ENCODE measurements at places on chromosomes 12 and 14.

DNA sequence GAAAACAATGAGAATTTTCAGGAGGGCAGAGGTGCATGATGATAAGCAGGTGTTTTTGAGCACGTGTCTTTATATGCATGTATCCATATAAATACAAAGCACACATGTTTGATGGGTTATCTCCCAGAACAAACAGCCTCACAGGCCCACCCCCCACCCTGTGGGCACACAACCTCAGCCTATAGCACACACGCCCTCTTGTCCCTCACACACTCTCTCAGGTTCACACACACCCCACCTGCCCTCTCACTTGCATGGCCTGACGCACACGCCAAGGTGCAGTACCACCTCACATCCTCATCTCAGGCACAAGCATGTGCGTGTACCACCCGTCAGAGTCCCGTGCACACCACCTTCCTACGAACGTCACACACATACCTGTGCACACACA lies 8.6 kb upstream of the KRT8 start:
- no peak for DNase-seq

DNA sequence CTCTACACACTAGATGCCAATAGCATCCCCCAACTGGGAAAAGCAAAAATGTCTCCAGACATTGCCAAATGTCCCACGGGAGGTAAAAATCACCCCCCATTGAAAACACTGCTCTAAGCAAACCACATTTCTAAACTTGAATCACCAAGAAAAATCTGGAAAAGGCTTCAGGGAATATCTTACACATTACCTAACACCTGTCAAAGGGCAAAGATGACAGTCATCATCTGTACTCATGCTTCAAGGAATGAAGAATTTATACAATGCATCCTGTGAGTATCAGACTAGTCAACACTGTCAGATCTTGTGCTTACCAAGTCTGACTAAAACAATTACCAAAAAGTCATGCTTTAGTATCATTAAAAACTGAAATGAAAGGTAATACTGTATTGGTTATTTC lies 161.6 kb upstream of the SOX5 start:
- no peak for DNase-seq

GRCh38 chr12:128190614-128191013 lies 76.4 kb upstream of the TMEM132C start:
- DNase-seq: peak; percentile 67

- no peak for DNase-seq
Measured at GRCh38 chr14:73146111-73146510, 9.8 kb downstream of the PSEN1 start.

GRCh38 chr12:86911973-86912372 lies 655.8 kb upstream of the MGAT4C start:
- no peak for DNase-seq

DNA sequence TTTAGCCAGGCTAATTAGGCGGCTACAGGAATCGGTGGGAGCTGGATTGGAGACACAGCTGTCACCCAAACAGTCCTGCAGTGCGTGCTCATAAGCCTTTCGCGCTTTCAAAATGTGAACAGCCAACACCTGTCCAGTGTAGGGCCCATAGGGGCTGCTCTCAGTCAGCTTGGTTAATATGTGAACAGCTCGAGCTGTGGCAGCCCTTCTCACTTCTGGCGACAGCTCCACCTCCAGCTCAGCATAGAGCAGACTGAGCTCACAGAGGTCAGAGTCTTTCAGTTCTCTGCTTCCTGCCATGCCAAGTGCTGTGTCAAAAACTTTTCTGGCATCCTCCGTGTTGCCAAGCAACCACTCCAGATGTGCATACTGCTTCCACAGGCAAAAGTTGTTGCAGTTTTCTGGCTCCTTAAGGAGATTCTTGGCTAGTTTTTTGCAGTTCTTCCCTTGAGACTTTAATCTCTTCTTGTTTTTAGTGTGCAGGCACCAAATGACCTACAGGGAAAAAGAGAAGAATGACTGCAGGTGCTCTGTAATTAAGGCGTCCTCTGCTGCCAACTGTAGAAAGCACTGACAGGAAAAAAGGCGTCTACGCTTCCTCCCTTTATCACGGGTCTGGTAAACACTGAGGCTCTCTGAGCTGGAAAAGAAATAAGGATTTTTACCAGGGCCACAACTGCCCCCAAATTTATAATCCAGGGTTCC lies 32.5 kb downstream of the PSMC1 start:
- DNase-seq: peak; percentile 50

- no peak for DNase-seq
Measured at GRCh38 chr14:90103808-90104207, 42.0 kb downstream of the KCNK13 start.

- no peak for DNase-seq
Measured at GRCh38 chr12:106188256-106188655, 49.5 kb upstream of the NUAK1 start.

- DNase-seq: no peak
Measured at GRCh38 chr14:91237219-91237618, 7.3 kb downstream of the GPR68 start.

DNA sequence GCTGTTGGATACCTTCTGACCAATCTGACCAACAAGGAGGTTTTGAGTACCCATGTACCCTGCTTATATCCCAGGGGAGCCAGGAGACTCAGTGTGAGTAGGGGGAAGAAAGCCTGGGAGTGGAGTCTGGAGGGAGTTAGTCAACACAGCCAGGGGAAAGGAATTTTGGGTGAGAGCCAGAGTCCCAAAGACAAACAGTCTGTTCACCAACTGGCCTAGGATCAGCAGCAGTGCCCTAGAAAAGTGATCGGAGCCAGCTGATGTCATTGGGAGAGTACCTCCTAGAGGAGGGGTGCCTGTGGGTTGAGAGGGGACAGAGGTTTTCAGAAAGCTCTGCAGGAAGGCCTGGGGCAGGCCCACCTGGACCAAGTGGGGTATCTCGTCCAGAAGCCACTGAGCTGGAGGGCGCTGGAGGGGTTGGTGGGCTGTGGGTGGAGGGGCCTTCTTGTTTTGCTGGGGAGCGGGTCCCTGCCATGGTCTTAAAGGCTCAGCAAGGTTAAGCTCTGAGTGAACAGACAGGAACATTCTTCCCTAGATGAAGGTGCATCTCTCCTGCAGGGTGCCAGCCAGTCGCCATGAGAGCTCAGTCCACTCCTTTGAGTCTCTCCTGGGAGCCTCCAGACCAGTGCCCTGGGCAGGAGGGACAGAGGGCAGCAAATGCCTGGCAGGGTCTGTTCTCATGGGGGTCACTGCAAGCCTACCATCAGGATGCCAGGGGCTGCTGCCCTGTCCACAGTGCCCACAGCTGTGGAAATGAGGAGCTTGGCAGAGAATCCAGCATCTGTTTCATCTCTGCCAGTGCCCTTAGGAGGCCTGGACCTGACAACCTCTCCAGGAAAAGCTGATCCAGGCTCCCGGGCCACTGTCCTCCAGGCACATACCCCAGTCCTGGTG lies 63.6 kb downstream of the CHGA start:
- DNase-seq: no peak

All from NCI-H1092 (cell line).